ENCODE measurements at places on chromosomes 5 and 9.

- no peak for DNase-seq
Observed at GRCh38 chr5:57360871-57361270, 121.7 kb downstream of the ACTBL2 start.

GRCh38 chr9:136229096-136230065 is 16.2 kb downstream of the QSOX2 start:
- no peak for DNase-seq

GRCh38 chr5:170267431-170268152 is 30.0 kb downstream of the LCP2 start:
- DNase-seq, result peak; percentile 49

GRCh38 chr5:96807075-96807654 is 580 bp downstream of the ERAP1 start:
- DNase-seq, result peak; percentile 75

- no peak for DNase-seq
Observed at GRCh38 chr9:132609184-132609583, 26.8 kb downstream of the BARHL1 start.

- DNase-seq, result no peak
Observed at GRCh38 chr5:124402144-124402581, 344.3 kb downstream of the ZNF608 start.

DNA sequence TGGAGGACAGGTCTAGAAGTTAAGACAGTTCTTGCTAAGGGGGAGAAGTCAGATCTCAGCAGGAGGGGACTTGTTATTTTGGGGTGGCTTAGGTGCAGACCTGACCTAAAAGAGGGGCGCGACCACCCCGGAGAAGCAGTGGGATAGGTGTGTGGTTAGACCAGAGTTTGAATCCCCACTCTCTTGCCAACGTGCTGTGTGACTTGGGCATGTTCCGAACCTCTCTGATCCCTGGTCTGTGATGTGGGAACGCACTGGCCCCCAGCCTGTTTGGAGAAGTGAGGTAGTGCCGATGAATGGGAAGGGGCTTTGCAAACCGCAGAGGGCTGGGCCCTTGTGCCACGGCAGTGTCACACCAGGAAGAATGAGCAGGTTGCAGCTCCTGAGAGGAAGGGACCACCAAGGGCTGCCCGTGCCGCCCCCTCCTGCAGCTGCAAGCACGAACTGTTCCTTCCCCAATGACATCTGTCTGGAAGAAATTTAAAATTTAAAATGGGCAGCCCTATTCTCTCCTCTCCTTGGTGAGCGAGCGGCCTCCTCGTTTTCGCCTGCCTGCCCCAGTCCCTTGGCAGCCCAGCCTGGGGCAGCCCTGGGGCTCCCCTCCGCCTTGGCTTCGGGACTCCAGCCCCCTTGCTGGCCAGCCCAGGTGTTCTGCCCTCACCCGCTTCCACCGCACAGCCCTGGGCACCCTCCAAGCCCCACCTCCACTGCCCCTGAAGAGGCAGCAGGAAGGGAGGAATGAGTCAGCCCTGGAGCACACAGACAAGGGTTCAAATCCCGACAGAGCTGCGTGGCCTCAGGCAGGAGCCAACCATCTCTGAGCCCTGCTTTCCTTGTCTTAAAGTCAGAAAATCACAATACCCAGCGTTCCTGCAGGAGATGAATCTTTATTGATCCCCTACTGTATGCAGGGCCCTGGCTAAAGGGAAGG is 1.6 kb downstream of the FIBCD1 start:
- DNase-seq, result no peak

DNA sequence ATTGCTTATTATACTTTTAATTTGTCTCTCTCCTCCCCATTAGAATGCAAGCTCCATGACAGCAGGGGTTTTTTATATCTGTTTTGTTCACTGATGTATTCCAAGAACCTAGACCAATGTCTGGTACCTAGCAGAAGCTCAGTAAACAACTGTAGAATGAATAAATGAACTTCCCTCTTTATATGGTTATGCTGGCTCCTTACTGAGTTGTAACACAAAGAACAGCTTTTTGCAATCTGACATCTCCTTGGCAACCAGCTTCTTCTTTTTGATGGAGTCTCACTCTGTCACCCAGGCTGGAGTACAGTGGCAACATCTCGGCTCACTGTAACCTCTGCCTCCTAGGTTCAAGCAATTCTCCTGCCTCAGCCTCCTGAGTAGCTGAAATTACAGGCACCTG is 13.6 kb downstream of the TRMO start:
- DNase-seq, result no peak

DNA sequence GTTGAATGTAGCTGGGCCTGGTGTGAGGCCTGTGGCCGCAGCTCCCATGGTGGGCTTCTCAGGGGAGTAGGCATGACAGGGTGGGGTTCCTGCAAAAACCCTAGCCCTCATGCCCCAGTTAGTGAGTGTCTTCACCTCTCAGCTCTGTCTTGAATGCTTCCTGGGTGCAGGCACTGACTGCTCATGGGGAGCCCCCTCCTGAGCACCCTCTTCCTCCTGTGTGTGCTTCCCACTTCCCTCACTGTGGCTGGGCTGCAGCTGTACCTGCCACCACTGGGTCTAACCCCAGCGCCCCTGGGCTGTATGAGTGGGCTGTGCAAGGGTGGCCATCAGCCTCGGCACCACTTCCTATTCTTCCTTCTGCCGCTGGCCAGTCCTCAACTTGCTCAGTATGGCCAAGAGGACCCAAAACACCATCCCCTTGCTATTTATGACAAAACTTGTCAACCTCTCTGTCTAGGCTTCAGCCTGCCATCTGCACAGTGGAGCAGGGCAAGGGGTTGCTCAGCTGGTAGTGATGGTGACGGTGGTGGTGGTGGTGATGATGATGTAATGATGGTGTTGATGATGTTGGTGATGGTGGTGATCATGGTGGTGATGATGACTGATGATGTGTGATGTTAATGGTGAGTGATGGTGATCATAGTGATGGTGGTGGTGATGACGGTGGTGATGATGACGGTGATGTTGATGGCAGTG is 67.5 kb downstream of the RXRA start:
- no peak for DNase-seq

- no peak for DNase-seq
Observed at GRCh38 chr5:96447949-96448348, 14.9 kb upstream of the PCSK1 start.

DNA sequence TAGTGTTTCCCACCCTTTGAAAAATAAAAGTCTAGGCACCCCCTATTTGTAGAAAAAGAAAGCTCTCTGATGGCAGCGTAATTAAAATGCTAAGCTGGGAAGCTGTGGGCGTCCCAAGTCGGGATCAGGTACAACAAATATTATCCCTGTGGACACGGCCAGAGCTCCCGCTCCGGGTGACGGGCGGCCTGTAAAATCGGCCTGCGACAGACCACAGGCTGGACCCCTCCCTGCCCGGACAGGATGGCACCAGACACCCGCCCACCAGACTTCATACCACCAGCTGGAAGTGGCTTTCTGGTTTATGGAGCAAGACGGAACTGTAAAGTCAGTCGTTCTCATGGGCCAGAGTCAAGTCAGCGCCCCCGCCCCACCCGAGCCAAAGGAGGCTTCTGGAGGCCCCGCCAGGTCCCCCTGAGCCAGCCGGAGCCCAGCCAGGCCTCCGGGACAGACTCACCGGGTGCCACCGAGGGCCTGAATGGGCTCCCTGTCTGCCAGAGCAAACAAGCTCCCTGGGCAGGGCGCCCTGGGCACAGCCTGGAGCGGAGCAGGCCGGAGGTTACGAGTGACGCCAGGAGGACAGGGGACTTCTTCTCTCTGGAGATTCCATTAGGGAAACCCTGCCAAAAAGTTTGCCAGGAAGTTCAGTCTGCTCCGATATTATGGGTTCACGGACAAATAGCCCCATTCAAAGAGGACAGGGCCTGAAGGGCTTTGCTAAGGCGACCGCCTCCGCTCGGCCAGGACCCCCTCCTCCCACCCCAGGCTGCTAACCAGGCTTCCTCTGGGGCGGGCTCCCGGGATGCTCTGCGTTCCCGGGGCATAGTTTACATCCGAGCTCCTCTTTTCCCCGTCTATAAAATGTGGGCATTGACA is 173.7 kb downstream of the ERCC6L2 start:
- DNase-seq, result no peak

- no peak for DNase-seq
Observed at GRCh38 chr9:96461336-96461735, 11.4 kb downstream of the HABP4 start.

DNA sequence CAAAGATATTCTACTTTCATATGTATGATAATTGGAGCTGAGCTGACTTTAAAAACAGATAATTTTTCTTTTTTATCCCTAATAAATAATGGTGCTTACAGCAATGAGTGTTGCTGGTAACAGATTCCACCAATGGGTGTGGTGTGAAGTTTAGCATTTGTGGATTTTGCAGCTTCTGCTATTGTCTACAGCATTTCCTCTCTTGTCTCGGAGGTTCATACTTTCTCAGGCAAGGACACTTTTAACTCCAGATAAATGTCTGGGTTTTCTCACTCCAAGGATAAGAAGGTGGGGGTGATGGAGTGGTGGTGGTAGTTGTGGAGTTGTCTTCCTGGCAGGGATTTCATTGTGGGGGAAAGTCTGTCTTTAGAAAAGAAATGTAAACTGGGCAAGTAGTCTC is 120.0 kb upstream of the CDKN2B start:
- DNase-seq, result no peak

All from NCI-H1092 (cell line).